GM18507 (cell line): ENCODE measurements at places on chromosomes 7 and 10.

- no peak for DNase-seq
These were observed 249.8 kb upstream of the TCF7L2 start for GRCh38 chr10:112700215-112700671.

GRCh38 chr7:105205592-105206237, 183.0 kb downstream of the SRPK2 start:
- DNase-seq: no peak

DNA sequence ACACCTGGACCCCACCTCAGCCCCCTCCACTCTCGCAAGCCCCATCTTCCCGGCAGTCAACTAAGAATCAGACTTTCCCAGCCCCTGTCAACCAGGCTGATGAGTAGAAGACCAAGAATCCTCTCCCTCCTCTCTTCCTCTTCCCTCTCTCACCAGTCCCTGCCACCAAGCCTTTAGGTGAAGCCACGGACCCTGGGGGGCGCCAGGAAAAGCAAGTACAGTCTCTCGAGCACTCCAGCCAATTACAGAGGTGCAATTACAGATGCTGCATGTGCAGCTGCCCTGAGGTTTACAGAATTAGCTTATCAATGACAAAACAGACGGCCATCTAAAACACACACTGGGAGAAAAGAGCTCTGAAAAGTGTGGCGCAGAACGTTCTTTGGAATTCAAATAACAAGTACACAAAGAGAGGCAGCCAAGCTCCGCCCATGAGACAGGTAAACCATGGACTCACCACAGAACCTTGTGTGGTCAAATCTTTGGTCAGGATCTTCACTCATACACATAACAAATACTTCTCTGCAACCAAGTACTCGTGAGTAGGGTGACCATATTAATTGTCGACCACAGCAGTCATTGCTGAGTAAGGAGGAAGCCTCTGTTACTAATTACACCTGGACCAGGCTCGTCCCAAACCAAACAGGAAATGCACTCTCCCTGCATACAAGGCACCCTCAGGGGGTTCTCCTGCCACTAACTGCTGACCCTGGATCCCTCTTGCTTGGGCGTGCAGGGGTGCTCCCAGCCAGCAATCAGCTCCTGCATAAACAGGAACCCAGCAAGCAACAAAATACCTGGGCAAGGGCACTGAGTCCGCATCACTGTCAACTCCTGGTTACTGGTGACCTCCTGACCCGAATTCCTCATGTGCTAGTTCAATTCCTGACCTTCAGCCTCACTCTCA, 189.2 kb downstream of the FAM107B start:
- DNase-seq: no peak

- DNase-seq: no peak
These were observed 11.9 kb downstream of the SFXN4 start for GRCh38 chr10:119153661-119154060.

DNA sequence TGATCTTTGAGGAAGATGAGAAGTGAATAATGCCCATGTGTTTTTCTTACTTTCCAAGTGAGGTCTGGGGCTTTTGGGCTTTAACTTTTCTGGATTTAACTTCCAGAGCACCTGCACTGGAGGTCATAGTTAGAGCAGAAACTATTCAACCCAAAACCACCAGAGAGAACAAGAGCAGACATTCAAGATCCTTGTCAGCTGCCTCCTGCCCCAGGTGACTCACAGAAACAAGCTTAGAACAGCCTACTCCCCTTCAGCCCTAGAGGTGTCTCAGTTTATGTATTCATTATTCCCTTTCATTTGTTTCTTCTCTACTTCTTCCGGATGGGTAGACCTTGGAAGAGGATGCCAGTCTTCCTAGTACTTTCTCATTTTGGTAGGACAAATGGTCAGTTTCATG, 270.5 kb downstream of the CNTNAP2 start:
- no peak for DNase-seq
